ENCODE measurements at places on chromosomes 7 and 10.
A peak's percentile ranks its signal among the peaks of the same experiment; 100 is the strongest.

- no peak overlapping the region for H3K27ac ChIP-seq
- no peaks in the 10 kb centered on the region for H3K27me3 ChIP-seq
- no peak overlapping the region for H3K4me3 ChIP-seq
- no peak for DNase-seq
- no peaks in the 10 kb centered on the region for H3K4me1 ChIP-seq
Measured at GRCh38 chr7:148327379-148327778, 263.2 kb upstream of the C7orf33 start.

DNA sequence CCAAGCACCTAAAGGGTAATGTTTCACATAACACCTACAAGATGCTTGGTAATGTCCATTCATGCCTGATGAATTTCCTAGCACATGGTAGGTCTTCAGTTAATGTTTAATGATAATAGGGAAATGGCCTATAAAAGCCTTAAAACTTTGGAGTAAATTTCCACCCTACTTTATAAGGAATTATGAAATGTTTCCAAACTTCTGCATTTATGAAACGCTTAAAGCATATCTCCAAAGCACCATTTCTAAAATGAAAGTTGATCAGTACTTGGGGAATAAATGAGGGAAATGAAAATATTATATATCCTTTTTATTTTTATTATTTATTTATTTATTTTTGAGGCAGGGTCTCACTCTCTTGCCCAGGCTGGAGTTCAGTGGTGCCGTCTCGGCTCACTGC, 51.8 kb downstream of the INPP5F start:
- H3K4me1 ChIP-seq, result no peaks in the 10 kb centered on the region
- H3K36me3 ChIP-seq, result no peaks in the 10 kb centered on the region
- no peak overlapping the region for H3K27ac ChIP-seq
- no peaks in the 10 kb centered on the region for H3K27me3 ChIP-seq

DNA sequence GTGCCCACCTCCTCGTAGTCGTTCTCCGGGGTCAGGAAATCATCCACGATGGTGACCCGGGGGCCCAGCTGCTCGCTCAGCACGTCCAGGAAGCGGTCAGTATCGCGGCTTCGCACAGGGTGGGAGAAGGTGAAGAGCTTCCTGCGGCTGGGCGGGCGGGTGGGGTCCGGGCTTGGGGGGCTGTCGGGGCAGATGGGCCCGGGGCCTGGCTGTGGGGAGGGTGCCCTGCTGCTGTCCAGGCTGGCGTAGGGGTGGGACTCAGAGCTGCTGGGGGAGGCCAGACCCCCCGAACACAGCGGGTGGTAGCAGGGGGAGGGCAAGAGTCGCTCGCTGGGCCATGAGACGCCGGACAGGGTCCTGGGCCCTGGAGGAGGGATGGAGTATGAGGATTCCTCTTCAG, 42.3 kb downstream of the GRID2IP start:
- no peak overlapping the region for H3K27ac ChIP-seq
- DNase-seq, result no peak
- no peaks in the 10 kb centered on the region for H3K27me3 ChIP-seq
- H3K4me3 ChIP-seq, result no peak overlapping the region

DNA sequence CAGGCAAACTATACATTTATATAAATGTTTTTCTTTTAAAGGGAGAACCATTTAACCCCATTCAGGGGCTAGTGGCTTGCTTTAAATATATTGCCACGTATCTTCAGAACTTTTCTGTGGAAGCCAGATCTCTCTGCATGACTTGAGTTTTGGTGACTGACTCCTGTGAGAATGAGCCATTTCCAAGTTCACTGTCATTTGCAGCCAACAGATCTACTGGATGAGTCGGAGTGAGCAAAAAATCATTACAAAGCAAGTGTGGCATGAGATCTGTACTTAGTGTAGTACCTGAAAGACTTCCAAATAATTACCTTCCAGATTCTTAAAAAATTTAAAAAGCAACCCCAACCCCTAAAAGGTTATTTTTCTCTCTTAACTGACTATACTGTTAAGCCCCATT, 45.6 kb downstream of the PDSS1 start:
- no peaks in the 10 kb centered on the region for H3K4me1 ChIP-seq
- H3K27me3 ChIP-seq, result no peaks in the 10 kb centered on the region
- H3K27ac ChIP-seq, result no peak overlapping the region
- DNase-seq, result no peak
- H3K36me3 ChIP-seq, result peaks cover 40% of the 10 kb centered on the region
- no peak overlapping the region for H3K4me3 ChIP-seq

GRCh38 chr7:55152516-55152915, 133.7 kb downstream of the EGFR start:
- no peak overlapping the region for H3K4me3 ChIP-seq
- no peaks in the 10 kb centered on the region for H3K36me3 ChIP-seq
- H3K27me3 ChIP-seq, result no peaks in the 10 kb centered on the region

- no peak overlapping the region for H3K4me3 ChIP-seq
- H3K27me3 ChIP-seq, result no peaks in the 10 kb centered on the region
- H3K4me1 ChIP-seq, result no peaks in the 10 kb centered on the region
- no peaks in the 10 kb centered on the region for H3K36me3 ChIP-seq
- peak; percentile 50 for DNase-seq
Measured at GRCh38 chr7:130063036-130063435, 7.3 kb upstream of the KLHDC10 start.

- H3K4me1 ChIP-seq, result no peaks in the 10 kb centered on the region
- no peaks in the 10 kb centered on the region for H3K27me3 ChIP-seq
- H3K36me3 ChIP-seq, result no peaks in the 10 kb centered on the region
- no peak overlapping the region for H3K27ac ChIP-seq
Measured at GRCh38 chr10:127148066-127148932, 48.1 kb downstream of the INSYN2A start.

DNA sequence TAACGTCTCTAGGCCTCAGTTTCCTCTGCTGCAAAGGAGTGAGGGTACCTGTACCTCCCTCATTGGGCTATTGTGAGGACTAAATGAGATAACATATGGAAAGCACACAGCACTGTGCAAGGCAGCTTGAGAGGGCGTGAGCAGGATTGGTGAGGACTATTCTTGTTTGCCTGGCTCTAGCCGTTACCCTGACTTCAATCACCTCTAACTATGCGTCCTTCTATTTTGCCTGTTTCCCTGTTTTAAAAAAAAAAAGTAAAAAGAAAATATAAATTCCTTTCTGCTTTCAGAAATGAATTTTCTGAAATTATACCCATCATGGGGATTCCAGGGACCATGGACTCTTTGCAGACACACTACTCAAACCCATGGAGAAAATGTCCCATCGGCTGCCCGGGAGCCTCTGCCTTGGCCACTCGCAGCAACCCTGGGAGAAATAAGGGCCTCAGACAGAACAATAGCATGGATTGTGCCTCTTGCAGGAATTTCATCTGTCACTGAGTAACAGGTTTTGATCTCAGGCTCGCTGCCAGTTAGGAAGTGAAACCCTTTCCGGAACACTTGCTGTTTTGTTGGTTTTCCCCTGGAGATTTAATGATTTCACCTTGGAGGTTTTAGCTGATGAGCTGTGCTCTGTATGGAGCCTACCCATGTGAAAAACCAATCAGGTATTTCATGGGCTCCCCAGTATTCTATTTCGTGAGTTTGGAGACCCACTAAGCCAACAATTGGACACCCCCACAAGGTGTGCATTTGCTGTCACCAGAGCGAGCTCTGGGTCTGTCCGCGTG, 55.6 kb downstream of the STEAP1B start:
- H3K4me1 ChIP-seq, result peaks cover 10% of the 10 kb centered on the region
- no peak for DNase-seq
- H3K27ac ChIP-seq, result peak overlapping the region; percentile 40
- no peaks in the 10 kb centered on the region for H3K27me3 ChIP-seq
- H3K36me3 ChIP-seq, result no peaks in the 10 kb centered on the region
- no peak overlapping the region for H3K4me3 ChIP-seq

GRCh38 chr10:132970641-132971438, 28.5 kb upstream of the CFAP46 start:
- no peaks in the 10 kb centered on the region for H3K4me1 ChIP-seq
- DNase-seq, result no peak
- no peak overlapping the region for H3K4me3 ChIP-seq

DNA sequence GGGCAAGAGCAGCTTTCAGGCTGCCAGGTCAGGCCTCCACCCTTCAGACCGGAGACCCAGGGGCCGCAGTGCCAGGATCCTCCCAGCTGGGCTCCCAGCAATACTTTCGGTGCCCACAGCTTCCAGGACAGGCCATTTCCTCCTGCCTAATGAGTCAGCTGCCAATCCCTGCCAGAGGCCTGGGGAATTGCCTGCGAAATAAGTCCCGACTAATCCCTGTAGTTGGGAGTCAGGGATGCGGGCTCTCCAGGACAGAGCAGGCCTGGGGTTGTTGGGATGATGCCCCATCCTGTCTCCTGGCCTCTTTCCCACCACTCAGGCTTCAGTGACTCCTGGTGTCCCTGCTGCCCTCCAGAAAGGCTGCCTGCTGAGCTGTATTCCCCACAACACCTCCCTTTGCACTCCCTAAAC, 143.5 kb upstream of the UNC5B start:
- H3K27me3 ChIP-seq, result no peaks in the 10 kb centered on the region
- no peaks in the 10 kb centered on the region for H3K4me1 ChIP-seq
- no peaks in the 10 kb centered on the region for H3K36me3 ChIP-seq
- H3K27ac ChIP-seq, result no peak overlapping the region
- no peak overlapping the region for H3K4me3 ChIP-seq

DNA sequence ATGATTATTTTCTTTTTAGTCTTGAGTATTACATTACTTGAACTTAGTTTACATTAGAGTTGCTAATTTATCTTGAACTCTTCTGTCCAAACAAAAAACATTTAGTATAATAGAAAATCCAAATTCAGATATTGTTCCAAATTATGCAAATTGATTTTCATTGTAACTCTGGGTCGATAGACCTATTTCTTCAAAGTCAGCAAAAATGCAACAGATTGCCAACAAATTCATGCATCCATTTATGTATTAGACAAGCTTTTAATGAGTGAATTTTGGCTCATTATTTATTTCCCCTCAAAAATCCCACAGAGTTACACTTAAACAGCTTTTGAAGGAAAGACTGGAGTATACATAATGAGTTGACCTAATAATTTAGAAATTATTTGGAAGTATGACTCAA, 240.8 kb downstream of the RELN start:
- no peak overlapping the region for H3K27ac ChIP-seq
- H3K36me3 ChIP-seq, result no peaks in the 10 kb centered on the region
- no peak for DNase-seq
- H3K4me1 ChIP-seq, result no peaks in the 10 kb centered on the region

- H3K27ac ChIP-seq, result no peak overlapping the region
- H3K4me3 ChIP-seq, result no peak overlapping the region
- peaks cover 12% of the 10 kb centered on the region for H3K4me1 ChIP-seq
- no peak for DNase-seq
- H3K27me3 ChIP-seq, result peaks cover 13% of the 10 kb centered on the region
Measured at GRCh38 chr7:151255390-151255789, 6.9 kb upstream of the SMARCD3 start.

DNA sequence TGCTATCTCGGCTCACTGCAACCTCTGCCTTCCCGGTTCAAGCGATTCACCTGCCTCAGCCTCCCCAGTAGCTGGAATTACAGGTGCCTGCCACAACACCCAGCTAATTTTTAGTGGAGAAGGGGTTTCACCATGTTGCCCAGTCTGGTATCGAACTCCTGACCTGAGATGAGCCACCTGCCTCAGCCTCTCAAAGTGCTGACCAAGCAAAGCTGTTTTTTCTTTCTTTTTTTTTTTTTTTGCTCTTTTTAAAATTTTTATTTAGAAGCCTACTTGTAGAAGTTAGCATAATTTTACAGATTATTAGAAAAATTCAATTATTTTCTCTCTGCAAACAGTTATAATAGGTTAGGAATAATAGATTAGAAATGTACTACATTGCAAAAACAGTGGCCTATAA, 1.2 kb upstream of the FGFBP3 start:
- H3K36me3 ChIP-seq, result no peaks in the 10 kb centered on the region
- no peak overlapping the region for H3K4me3 ChIP-seq
- DNase-seq, result no peak
- H3K4me1 ChIP-seq, result peaks cover 16% of the 10 kb centered on the region
- H3K27ac ChIP-seq, result no peak overlapping the region

- no peaks in the 10 kb centered on the region for H3K36me3 ChIP-seq
- H3K27ac ChIP-seq, result no peak overlapping the region
- no peaks in the 10 kb centered on the region for H3K27me3 ChIP-seq
- DNase-seq, result no peak
- H3K4me3 ChIP-seq, result no peak overlapping the region
Measured at GRCh38 chr10:63515002-63515763, 6.0 kb upstream of the REEP3 start.

- H3K36me3 ChIP-seq, result peaks cover 6% of the 10 kb centered on the region
- no peak overlapping the region for H3K4me3 ChIP-seq
- H3K4me1 ChIP-seq, result peaks cover 3% of the 10 kb centered on the region
- no peak for DNase-seq
- no peak overlapping the region for H3K27ac ChIP-seq
- H3K27me3 ChIP-seq, result no peaks in the 10 kb centered on the region
Measured at GRCh38 chr10:7288060-7288690, 122.7 kb downstream of the SFMBT2 start.

- H3K4me1 ChIP-seq, result no peaks in the 10 kb centered on the region
- no peak overlapping the region for H3K27ac ChIP-seq
- H3K27me3 ChIP-seq, result no peaks in the 10 kb centered on the region
- H3K36me3 ChIP-seq, result no peaks in the 10 kb centered on the region
- DNase-seq, result no peak
- no peak overlapping the region for H3K4me3 ChIP-seq
Measured at GRCh38 chr7:39310699-39311098, 255.5 kb upstream of the YAE1 start.

DNA sequence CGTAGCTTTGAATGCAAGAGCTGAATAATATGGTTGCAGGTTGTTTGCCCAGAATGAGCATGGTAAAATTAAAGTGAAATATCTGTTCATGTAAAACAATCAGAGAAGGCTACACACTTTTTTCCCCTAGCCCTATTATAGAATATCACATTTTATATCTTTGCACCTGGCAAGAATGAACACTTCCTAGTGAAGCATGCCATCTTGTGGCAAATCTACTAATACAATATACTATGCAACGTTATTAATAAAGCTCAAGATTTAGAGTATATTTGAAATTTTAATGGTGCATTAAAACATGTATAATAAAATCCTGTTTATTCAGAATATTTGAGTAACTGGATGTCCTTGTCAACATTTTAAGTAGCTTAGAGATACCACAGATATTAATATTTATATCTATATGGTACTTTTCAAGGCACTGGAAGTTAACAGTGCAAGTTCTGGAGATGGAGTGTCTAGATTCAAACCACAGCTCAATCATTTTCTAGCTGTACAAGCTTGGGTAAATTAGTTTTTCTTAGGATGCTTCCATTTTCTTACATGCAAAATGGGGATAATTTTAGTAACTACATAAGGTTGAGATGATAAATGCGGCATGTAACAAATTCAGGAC, 643.1 kb upstream of the SEMA3D start:
- H3K27me3 ChIP-seq, result no peaks in the 10 kb centered on the region
- DNase-seq, result no peak
- no peaks in the 10 kb centered on the region for H3K4me1 ChIP-seq
- H3K27ac ChIP-seq, result no peak overlapping the region
- no peaks in the 10 kb centered on the region for H3K36me3 ChIP-seq

- peaks cover 30% of the 10 kb centered on the region for H3K4me1 ChIP-seq
- no peak for DNase-seq
- H3K27ac ChIP-seq, result no peak overlapping the region
- H3K27me3 ChIP-seq, result no peaks in the 10 kb centered on the region
- H3K36me3 ChIP-seq, result no peaks in the 10 kb centered on the region
Measured at GRCh38 chr10:62734781-62735463, 69.6 kb upstream of the ADO start.

GRCh38 chr10:48251525-48252353, 22.8 kb downstream of the FRMPD2 start:
- DNase-seq, result no peak
- H3K27ac ChIP-seq, result no peak overlapping the region
- no peaks in the 10 kb centered on the region for H3K36me3 ChIP-seq
- H3K4me3 ChIP-seq, result no peak overlapping the region
- H3K4me1 ChIP-seq, result no peaks in the 10 kb centered on the region
- H3K27me3 ChIP-seq, result no peaks in the 10 kb centered on the region

- H3K27ac ChIP-seq, result no peak overlapping the region
- no peaks in the 10 kb centered on the region for H3K4me1 ChIP-seq
- no peak for DNase-seq
- H3K27me3 ChIP-seq, result no peaks in the 10 kb centered on the region
- no peaks in the 10 kb centered on the region for H3K36me3 ChIP-seq
- no peak overlapping the region for H3K4me3 ChIP-seq
Measured at GRCh38 chr7:54690050-54690443, 69.0 kb downstream of the SEC61G start.

Data from natural killer cell (primary cell).